ENCODE measurements at places on chromosomes 12 and 14.

DNA sequence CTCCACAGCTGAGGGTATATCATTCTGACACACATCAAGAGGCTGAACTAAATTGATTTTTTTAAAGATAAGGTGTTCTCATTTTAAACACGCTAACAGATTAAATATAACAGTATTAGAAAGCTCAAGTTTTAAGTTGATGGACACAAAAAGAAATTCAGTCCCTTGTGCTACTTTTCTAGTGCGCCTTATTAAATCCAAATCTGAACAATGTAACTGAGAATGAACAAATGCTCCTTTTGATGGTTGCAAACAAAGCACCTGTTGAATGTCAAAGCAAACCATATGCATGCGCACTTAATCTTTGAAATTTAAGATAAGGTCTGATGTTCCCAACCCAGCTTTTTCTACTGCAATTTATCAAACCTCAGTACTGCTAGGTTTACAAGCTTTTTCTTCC is 401.9 kb downstream of the PAWR start:
- DNase-seq: no peak

DNA sequence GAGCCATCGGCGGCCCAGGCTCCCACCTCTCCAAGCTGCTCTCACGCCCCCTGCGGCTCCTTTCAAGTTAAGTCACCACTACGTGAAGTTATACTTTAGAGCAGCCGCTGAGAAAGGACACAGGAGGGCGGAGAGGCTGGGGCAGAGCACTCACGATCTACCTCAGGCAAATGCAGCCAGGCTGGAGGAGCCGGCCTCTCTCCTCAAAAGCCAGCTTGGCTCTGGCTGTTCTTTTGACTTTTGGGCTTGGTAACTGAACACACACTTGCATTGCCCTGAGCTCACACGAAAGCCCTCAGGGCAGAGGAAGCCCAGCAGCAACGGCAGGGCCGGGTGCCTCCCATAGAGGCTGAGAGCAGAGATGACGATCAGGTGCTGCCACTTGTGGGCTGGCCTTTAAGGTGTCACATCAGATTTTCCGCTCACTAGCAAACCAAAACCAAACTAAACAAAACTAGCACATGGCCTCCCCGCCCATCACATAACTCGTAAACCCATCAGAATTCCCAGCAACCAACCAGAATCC is 75.2 kb downstream of the PITPNM2 start:
- DNase-seq: no peak

DNA sequence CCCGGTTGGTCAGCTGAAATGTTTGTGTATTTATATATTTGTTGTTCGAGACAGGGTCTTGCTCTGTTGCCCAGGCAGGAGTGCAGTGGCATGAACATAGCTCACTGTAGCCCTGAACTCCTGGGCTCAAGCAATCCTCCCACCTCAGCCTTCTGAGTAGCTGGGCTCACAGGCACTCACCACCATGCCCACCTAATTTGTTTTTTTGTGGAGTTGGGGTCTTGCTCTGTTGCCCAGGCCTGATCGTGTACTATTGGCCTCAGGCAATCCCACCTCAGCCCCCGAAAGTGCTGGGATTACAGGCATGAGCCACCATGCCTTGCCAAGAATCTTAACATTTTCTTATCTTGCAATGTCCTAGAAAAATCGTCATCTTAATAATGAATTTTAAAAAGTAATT is 3.3 kb downstream of the RAN start:
- DNase-seq: no peak

- no peak for DNase-seq
Measured at GRCh38 chr12:3925621-3926020, 52.4 kb upstream of the PARP11 start.

DNA sequence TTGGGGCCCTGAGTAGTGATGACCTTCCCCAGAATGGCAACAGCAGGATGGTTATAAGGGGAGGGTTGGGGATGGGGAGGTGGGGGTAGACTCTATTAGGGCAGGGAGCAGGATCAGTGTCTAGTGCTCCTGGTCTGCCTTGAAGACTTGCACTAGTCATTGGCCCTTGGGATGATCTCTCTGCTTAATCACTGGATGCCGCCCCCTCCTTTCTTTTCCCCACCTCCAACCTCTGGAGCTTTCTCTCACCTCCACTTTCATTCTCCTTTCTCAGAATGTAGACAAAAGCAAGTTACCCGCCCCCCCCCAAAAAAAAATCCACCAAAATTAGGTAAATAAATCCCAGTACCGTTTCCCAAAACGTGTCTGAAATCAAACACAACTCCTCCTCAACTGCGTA is 2.8 kb upstream of the KCNK10 start:
- no peak for DNase-seq

- no peak for DNase-seq
Measured at GRCh38 chr12:42299392-42300308, 26.2 kb downstream of the ZCRB1 start.

DNA sequence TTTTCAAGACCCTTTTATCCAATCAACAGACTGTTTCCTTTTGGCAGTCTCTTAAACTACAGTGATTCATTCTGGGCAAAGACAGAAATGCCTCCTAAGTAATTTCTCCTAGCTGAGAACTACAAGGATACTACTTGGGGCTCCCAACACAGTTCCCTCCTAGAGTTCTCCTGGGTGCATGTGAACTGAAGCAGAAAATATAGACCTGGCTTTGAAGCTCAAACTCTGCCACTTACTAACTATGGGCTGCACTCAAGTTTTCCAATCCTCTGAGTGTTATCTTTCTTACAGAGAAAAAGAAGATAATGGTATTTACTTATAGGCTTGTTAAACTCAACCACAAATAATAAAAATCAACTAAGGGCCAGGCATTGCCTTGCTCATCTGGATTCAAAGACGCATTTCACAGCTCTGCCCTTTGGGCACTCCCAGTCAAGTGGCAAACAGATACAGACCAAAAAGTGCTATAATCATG is 97.6 kb downstream of the EFCAB11 start:
- DNase-seq: no peak

DNA sequence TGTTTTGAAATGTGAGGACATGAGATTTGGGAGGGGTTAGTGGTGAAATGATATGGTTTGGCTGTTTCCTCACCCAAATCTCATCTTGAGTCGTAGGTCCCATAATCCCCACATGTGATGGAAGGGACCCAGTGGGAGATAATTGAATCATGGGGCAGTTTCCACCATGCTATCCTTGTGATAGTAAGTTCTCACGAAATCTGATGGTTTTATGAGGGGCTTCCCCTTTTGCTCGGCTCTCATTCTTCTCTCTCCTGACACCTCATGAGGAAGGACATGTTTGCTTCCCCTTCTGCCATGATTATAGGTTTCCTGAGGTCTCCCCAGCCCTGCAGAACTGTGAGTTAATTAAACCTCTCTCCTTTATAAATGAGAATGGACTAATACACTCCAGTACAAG is 18.0 kb downstream of the GALNT6 start:
- DNase-seq: no peak

DNA sequence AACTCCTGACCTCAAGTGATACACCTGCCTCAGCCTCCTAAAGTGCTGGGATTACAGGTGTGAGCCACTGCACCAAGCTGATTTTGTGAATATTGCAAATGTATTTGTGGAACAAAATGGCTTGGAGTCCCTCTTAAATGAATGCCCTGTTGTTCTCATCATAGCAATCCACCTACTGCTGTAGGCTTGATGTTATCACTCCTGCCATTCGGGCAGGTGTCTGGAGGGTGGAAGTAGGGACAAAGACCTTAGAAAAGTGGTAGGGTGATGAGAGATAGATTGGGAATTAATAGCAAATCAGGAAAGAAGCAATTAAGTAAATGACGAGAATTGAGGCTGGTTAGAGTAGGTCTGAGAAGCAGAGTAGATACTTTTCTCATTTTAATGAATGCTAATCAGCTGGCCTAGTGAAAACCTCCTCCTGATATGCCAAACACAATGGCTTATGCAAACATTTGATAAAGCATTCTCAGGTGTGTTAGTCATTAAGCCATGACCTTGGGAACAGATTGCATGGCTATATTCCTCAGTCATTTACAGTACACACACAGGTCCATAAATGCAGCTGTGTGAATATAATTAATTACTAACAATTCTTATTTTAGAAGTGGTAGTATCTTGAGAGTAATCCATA is 60.5 kb upstream of the USP44 start:
- no peak for DNase-seq

GRCh38 chr12:106140223-106140986 is 1.7 kb upstream of the NUAK1 start:
- peak; percentile 38 for DNase-seq

GRCh38 chr12:29783773-29784666 is at the start of gene TMTC1:
TSS of gene TMTC1 (minus strand) at chr12:29783942. CDS start at chr12:29783751, 191 bp downstream.
- DNase-seq: peak; percentile 77

DNA sequence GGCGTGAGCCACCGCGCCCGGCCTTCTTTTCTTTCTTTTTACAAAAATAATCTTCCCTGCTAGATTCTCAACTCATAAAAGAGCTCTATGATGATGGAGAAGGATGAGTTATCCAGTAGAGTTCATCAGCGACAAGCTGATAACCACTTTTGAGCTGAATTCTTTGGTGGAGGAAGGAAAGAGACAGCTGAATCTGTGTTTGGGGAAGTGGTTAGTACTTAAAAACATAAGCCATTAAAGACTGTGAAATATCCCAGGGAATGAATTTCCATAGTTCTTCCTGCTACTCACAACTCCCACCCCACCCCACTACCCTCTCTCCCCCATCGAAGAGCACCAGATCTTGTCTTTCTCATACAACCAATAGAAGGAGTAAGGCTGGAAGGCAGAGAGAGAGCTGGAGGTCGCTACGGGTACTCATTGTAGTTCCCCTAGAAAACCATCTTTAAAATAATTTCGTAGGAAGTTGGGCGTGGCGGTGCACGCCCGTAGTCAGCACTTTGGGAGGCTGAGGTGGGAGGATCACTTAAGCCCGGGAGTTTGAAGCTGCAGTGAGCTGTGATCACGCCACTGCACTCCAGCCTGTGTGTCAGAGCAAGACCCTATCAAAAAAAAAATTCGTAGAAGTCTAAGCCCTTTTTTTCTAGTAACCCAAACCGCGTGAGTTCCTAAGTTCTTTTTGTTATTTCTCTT is 647 bp upstream of the ESPL1 start:
- DNase-seq: no peak

DNA sequence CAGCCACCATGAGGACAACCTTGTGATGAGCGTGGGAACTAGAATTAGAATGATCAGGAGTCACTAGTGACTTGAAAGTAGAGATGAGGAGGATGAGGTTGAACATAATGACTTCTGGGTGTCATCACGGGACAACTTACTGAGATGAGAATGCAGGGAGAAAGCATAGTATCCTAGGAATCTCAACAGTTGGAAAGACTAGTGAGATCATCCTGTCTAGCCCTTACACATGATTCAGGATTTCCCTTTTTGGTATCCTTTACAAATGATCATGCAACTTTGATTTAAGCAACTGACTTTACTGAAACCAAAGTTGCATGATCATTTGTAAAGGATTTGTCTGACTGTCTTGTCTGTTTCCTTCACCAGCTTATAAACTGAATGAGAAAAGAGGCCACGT is 51.8 kb upstream of the HIF1A start:
- no peak for DNase-seq

DNA sequence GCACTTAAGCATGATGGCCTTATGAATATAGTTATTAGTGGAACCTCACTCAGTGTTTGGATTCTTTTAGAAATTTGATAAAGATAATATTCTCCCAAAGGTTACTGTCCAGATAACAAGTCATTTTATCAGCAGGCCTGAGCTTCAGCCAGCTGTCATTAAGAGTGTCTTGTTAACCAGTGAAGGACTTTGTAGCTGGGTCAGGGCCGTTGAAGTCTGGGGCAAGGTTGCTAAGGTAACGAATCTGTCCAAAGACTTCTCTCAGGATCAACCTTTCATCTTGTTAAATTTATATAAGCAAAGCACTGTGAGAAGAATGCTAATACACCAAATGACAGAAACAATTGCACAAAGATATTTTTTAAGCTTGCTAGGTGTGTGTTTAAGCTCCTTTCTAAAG is 271.3 kb upstream of the TMPO start:
- no peak for DNase-seq

DNA sequence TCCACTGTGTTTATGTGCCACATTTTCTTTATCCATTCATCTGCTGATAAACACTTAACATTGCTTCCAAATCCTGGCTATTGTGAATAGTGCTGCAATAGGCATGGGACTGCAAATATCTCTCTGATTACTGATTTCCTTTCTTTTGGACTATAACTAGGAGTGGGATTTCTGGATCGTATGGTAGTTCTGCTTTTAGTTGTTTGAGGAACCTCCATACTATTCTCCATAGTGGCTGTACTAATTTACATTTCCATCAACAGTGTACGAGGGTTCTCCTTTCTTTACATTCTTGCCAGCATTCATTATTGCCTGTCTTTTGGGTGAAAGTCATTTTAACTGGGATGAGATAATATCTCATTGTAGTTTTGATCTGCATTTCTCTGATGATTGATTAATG is 47.6 kb downstream of the TAOK3 start:
- DNase-seq: no peak

DNA sequence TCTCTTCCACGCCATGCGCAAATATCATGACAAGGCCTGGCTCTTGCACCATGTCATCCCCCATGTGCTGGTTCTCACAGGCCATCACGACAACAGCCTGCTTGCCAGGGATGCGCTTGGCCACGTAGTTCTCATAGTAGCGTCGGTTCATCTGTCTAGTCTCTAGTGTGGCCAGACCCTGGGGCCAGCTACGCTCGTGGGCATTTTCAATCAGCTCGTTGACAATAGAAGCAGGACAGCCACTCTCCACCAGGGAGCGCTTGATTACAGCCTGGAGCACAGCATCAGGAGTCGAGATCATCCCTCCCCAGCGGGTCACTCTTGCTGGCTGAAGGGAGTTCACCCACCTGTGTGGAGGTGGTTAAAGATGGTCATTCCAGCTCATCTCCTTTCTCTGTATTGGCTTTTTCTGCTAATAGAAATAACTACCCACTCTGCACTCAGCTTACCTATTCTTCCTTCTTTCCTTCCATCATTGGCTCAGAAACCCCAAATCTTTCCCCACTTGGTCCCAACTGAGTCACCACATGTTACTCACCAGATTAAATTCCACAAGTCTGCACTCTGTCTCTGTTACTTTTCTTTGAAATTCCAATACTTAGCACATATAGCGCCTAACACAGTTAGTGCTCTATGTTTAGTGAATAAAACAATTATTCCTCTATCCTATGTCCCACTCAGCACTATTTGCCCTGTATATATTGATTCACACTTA is 15.1 kb downstream of the RNF41 start:
- DNase-seq: peak; percentile 80

Measured in D341Med (cell line).